ENCODE measurements at places on chromosomes 4 and X.

DNA sequence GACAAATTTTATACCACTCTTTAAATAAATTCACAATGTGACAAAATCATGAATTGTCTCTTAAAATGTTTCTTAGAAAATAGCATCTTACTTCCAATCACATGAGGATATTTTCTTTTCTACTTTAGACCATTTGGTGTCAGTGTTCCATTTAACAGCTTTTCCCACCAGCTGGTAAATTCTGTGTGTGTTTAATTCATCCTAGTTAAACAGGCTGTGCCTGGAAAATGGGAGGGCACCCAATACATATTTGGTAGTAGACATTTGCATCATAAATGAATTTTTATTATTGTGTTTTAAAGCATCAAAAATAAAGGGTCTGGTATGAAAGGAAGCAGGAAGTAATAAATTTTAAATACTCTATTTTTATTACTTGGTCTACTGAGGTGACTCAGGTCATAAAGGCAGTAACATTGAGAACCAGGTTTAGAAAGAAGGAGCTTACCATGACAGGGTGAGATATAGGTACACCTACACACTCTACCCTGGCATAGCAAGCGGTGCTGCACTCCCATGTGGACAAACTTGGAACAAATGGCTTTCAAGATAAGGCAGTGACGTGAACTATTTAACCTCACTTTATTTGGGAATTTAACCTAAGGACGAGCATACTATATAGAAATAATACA, 344.5 kb downstream of the BMPR1B start:
- DNase-seq = no peak

DNA sequence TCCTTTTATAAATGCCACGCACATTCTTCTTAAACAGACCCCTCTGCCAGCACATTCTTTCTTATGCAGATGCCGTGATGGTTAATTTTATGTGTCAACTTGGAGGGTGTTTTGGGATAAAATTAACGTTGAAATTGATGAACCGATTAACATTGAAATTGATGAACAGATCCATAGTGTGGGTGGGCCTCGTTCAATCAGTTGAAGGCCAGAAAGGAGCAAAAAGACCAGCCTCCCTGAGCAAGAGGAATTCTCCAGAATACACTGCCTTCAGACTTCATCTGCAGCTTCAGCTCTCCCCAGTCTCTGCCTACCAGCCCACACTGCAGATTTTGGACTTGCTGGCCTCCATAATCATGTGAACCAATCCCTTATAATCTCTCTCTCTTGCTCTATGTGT, 233.6 kb upstream of the BCOR start:
- no peak for DNase-seq

DNA sequence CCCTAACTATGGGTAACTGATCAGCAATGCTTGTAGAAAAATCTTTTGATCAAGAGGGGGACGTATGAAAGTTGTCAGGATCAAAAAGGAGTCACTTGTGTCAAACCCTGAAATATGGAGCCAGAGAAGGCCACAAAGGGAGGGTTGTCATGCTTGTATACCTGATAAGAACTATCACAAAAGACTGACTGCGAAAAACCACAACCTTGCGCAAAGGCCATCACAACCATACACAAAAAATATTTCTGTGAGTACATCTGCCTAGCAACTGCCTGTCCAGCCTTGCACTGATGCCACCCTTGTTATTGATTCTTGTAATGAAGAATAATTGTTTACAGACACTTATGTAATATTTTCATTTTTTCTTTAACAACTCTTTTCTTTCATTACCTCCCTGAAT, 22.8 kb upstream of the EIF4E start:
- DNase-seq = no peak

DNA sequence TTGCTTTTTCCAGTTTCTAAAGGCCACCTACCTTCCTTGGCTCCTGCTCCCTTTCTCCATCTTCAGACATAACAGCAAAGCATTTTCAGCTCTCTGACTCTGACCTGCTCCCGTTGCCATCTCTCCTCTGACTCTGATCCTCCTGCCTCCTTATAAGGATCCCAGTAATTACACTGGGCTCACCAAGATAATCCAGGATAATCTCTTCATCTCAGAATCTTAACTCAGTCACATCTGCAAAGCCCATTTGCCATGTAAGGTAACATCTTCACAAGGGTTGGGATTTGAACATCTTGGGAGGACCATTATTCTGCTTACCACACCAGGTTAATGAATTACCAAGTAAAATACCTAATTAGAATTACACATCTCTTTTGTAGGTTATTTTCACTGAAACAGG, 41.3 kb upstream of the MAGED1 start:
- no peak for DNase-seq

GRCh38 chr4:172055046-172055445, 241.8 kb downstream of the GALNTL6 start:
- DNase-seq = no peak

GRCh38 chr4:142351958-142352357, 494.1 kb downstream of the INPP4B start:
- no peak for DNase-seq
